Stimulated activated CD4-positive, alpha-beta T cell treated with anti-CD3 and anti-CD28 coated beads, Interleukin-1b, Interleukin-23, amount 100 ng/mL, for 1 hour (primary cell): ENCODE measurements at places on chromosomes 1 and 21.

DNA sequence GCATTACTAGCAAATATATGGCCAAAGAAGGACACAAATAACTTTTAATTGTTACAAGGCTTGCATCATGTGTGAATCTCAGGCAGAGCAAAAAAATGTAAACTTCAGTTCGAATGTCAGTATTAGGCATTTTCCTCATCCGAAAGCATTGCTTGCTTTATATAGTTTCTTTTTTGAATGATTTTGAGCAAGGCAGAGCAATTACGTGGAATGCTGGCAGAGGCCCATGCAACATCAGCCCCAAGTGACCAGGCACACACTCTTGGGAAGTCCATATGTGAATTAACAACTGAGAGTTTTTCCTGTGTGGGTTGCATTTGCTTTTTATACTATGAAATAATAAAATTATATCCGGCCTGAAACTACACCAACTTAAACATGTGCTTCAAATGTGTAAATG lies 274.8 kb downstream of the PTPRC start:
- no peak for DNase-seq

- DNase-seq: no peak
Observed at GRCh38 chr1:33130297-33130696, 49.3 kb downstream of the AZIN2 start.

DNA sequence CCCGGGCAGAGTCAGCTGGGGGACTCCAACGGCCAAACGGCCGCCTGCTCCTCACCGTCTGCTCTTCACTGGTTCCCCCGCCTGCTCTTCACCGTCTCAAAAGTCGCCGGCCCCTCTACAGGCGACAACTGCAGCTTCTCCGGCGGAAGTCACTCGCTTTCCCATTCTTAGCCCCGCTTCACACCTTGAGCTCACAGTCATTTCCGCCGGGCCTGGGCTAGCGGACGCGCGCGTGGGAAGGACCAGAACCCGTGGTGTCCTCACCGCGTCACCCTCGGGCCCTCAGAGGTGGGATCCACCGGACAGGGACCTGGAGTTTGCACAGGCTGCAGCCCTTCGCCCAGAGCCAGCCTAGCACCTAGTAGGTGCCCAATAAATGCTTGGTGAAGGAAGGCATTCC lies 27.9 kb upstream of the HJV start:
- DNase-seq: no peak

DNA sequence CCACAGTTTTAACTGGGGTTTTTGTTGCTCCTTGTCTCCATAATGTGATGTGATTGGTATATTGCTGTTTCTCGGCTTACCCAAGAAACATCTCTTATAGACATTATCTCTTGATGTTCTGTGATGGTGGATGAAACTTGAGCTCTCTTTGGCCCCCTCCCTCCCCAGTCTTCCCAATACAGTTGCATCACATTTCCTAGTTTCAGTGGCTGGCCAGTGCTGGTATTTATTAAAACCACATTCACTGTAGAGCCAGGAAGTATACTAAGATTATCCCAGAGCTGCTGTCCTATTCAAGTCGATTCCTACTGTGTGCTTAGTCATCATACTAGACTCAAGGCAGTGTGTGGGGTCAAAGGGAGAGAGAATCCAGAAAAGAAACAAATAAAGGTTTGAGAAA lies 244.4 kb downstream of the KAZN start:
- no peak for DNase-seq
